ENCODE measurements at places on chromosomes 13 and 19. TPM values are rescaled to one million over a fixed set of nuclear protein-coding genes. Genes with fewer than 3 reads are reported as not detected.

Gene PEAK3
- total RNA-seq, result 0.51 TPM

Gene KLK14
- total RNA-seq, result not detected

Gene WDR87
- not detected for total RNA-seq

Gene ZNF723
- not detected for total RNA-seq

Gene ZNF813
- total RNA-seq, result 2.7 TPM

Gene ZNF480
- 3.2 TPM for total RNA-seq

Gene LIM2
- not detected for total RNA-seq

Gene OR4F17
- total RNA-seq, result not detected

Gene CPT1C
- total RNA-seq, result 9.6 TPM

Gene EPSTI1
- 2.3 TPM for total RNA-seq

Gene IL4I1
- 1.6 TPM for total RNA-seq

Gene SYT3
- under 0.01 TPM for total RNA-seq

Gene ZNF578
- total RNA-seq, result 0.64 TPM

Gene MARCHF2
- 122 TPM for total RNA-seq

Gene SWSAP1
- total RNA-seq, result 1.1 TPM

Gene SPACA4
- total RNA-seq, result not detected

Gene GSX1
- total RNA-seq, result not detected

Measured in dermis microvascular lymphatic vessel endothelial cell (primary cell).